Activated effector memory CD4-positive, alpha-beta T cell treated with Interleukin-2 at 50 U/mL for 16 hours (primary cell): ENCODE measurements at places on chromosomes 2 and 18.

DNA sequence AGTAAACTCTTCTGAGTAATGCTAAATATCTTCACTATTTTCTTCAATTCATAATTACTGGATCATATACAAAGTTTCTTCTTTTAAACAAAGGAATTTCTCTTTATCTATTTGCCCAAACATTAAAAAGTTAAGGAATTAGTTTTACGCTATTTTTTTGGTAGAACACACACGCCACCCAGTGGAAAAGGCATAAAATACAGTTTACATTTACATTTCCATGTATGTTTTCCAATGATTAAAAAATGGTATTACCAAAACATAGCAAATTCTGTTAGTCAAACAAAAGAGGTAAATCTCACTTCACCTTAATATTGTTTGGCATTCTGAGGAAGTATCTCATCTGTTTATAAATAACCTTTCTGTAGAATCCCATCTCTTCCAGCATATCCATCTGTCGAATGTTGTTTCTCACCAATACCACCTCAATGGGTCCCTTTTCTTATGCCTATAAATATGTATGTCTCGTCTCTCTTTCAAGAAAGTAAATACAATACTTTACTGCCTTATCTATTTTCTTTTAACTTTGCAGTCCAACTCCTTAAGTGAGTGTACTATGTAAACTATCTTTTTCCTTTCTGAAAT is 7.2 kb downstream of the BOLL start:
- no peak for DNase-seq

DNA sequence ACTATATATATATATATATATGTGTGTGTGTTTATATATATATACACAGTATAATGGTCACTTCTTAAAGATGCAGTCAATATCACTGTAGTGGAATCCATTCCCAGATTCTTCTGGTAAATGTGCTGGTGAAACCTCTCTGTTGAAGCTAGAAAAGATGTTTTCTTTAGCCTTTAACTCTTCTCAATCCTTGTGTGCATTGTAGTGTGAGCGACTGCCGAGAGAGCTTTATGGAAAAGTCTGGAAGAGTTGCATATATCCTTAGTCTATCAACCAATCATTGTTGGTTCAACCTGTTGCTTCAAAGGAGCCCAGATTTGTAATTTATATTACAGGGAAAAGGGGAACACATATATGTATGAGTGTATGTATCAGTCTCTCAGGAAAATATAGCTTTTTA is 27.7 kb downstream of the SLC66A3 start:
- no peak for DNase-seq

- no peak for DNase-seq
Measured at GRCh38 chr18:6397931-6398566, 16.7 kb downstream of the L3MBTL4 start.

DNA sequence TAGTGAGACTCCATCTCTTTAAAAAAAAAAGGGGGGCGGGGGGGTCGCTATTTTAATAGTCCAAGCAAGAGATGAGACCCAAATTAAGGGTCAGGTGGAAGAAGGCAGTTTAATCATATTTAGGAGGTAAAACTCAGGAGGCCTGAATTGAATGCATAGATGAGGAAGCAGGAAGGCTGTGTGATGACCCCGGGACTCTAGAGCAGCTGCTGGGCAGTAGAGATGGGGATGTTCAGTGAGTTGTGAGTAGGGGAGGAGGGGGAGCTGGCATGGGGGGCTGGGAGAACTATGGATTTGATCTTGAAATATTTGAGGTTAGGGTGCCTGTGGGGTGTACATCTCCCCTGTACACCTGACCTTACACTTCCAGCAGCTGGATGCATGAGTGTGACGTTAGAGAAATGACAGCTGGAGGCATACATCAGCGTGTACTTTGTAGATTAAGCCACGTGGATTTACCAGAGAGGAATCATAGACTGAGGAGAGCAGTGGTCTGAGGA is 41.0 kb downstream of the GALM start:
- DNase-seq, result no peak

DNA sequence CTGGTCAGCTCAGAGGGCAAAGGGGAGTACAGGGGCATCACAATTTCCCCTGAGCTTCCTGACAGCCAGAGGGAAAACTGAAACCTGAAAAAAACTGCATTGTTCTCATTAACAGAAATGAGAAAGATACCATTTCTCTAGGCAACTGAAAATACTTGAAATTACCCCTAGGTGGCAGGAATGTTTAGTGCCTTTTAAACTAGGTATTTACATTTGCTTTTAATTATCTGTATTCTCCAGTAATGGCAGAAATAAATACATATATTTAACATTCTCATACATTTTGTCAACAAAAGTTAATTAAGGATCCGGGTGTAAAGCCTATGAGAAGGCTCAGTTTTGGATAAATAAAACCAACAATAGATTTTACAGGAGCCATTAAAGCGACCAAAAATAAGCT is 34.5 kb downstream of the RPL31 start:
- no peak for DNase-seq

GRCh38 chr2:63345285-63345633 is 243.0 kb downstream of the WDPCP start:
- DNase-seq, result no peak

DNA sequence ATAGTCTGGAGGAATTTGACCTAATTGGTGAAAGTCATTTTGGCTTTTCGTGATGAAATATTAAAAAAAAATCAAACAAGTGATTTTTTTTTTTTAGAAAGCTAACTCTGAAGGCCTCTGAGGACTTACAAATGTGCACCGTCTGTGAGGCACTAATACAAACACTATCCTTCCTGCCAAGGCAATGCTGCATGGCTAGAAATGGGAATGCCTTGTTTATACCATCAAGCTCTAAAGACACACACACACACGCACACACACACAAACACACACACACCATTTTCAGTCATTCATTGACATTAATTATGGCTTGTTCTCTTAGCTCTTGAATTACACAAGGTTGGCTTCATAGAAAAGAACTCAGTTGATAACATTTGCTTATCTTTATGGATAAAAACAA is 1242.0 kb upstream of the ACVR2A start:
- DNase-seq, result no peak

DNA sequence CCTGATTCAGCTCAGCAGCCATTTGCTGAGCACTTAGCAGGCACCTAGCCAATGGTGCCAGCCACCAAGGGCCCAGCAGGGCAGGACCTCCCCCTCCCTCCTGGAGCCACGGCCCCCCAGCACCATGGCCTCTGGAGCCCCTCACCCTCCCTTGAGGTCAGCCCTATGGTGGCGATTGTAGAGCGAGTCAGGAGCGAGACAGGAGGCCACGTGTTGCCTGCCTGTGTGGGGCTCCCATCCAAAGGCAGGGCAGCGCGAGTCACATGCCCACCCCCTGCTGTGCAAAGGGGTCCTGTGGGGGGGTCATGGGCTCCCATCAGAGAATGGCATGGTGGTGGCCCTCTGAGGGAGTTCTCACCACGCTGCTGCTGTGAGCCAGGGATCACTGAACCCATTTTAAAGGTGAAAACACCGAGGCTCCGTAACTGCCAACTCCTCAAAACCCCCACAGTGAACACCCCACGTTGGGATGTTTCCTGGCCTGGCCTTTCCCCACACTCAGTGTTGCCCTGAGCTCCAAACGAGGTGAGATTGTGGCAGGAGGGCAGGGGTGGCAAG is 35.6 kb downstream of the RAMP1 start:
- DNase-seq, result no peak

DNA sequence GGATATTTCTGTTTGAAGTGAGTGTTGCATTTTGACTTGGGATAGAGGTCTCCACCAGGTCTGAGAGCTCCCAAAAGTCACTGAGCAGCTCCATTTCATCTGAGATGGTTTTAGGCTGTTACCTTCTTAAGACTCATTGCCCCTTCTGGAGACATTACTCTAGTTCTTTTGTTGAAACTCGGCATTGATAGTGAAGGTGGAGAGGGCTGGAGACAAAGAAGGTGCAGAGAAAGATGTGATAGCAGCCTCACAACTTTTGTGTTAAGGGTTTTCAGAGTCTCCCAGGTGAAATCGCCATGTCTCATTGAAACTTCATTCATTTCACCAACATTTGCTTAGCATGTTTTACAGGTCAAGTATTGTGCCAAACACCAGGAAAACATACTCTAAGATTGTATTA is 219.6 kb downstream of the INSIG2 start:
- DNase-seq, result no peak

GRCh38 chr2:205103699-205104098 is 558.4 kb downstream of the PARD3B start:
- no peak for DNase-seq

- DNase-seq, result no peak
Measured at GRCh38 chr18:30451981-30452380, 590.6 kb downstream of the DSC3 start.

DNA sequence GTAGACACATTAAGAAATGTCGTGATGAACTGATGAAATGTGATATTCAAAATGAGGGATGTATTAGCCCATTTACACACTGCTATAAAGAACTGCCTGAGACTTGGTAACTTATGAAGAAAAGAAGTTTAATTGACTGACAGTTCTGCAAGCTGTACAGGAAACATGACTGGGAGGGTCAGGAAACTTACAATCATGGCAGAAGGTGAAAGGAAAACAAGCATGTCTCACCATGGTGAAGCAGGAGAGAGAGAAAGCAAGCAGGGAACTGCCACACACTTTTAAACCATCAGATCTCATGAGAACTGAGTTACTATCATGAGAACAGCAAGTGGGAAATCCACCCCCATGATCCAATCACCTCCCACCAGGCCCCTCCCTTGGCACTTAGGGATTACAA is 1010.8 kb upstream of the CELF4 start:
- DNase-seq, result no peak

- DNase-seq, result no peak
Measured at GRCh38 chr2:180644709-180645108, 335.7 kb upstream of the UBE2E3 start.

DNA sequence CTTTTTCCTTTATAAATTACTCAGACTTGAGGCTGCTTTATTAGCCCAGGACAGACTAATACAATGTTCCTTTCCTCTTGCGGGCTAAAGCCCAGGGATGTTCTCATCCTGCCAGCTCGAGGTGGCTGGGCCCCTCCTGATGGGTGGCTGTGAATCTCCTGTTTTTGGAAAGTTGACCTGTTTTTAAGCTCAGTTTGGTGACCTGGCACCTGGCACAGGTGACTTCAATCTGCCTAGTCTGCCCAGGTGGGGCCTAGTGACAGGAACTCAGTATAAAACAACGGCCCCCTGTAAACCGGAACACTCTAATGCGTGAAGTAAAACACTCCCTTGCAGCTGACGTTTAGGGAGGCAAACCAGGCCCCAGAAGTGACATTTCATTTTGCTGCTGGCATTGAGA is 92.7 kb upstream of the SNTG2 start:
- no peak for DNase-seq

GRCh38 chr18:45637546-45638327 is 22.5 kb downstream of the SLC14A2 start:
- no peak for DNase-seq

- no peak for DNase-seq
Measured at GRCh38 chr2:99096728-99097127, 44.8 kb upstream of the C2orf15 start.

DNA sequence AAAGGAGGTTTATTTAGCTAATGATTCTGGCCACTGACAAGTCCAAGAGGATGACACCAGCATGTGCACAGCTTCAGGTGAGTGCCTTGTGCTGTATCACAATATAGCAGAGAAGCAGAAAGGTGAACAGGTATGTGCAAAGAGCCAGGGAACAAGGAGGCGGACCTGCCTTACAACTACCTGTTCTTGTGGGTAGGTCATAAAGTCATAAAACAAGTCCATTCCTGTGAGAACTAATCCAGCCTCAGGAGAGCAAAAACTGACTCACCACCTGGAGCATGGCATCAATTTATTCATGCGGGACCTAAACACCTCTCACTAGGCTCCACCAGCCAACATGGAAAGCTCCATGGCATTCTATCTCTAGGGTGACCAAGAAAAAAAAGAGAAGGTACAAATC is 234.2 kb downstream of the ASXL3 start:
- no peak for DNase-seq

GRCh38 chr2:99088017-99088416 is 53.5 kb upstream of the C2orf15 start:
- no peak for DNase-seq

GRCh38 chr2:73939419-73939818 is 12.7 kb downstream of the DGUOK start:
- DNase-seq, result no peak

GRCh38 chr2:197285361-197285760 is 25.2 kb downstream of the ANKRD44 start:
- no peak for DNase-seq

- DNase-seq, result no peak
Measured at GRCh38 chr2:86031151-86031550, 74.5 kb downstream of the POLR1A start.

GRCh38 chr2:140775411-140775810 is 1355.4 kb downstream of the LRP1B start:
- no peak for DNase-seq

- no peak for DNase-seq
Measured at GRCh38 chr2:159362094-159362493, 75.6 kb upstream of the WDSUB1 start.

GRCh38 chr18:57447154-57447621 is 12.0 kb downstream of the ONECUT2 start:
- DNase-seq, result no peak

DNA sequence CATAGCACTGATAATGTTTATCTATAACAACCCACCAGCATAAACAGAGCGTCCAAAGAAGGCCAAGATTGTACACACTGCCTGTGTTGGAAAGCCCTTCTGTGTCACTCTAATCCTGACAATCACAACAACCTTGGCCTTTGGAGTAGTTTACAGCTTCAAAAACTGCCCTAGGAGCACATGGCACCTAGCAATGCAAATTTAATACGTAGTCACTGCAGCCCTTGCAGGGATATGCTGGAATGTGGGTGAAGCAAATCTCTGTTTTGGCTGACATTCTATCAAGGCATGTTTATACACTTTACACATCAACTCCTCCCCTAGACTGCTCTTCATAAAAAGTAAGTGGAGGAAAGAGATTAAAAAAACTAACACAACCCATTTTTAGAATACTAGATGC is 66.8 kb downstream of the GRB14 start:
- DNase-seq, result no peak

GRCh38 chr2:105405291-105405690 is 6.4 kb upstream of the FHL2 start:
- DNase-seq, result no peak

- no peak for DNase-seq
Measured at GRCh38 chr2:44470151-44470550, 108.4 kb downstream of the CAMKMT start.
